ENCODE measurements at places on chromosomes 7 and 10.

- no peak for DNase-seq
These were observed 322.6 kb downstream of the RNLS start for GRCh38 chr10:88260329-88261051.

GRCh38 chr7:24968165-24968564, 11.8 kb downstream of the OSBPL3 start:
- no peak for DNase-seq

DNA sequence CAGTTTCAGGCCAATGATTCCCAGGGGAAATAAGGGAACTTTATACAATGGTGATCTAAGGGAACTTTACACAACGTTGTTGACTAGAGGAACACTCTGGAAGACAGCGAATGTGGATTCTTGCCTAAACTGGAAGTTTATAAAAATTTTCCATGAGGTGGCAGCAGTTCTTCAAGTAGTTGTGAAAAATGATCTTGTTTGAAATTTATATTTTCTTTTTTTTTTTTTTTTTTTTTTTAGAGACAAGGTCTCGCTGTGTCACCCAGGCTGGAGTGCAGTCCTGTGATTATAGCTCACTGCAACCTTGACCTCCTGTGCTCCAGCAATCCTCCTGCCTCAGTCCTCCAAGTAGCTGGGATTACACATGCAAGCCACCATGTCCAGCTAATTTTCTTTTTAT, 32.1 kb upstream of the GTF2I start:
- no peak for DNase-seq

DNA sequence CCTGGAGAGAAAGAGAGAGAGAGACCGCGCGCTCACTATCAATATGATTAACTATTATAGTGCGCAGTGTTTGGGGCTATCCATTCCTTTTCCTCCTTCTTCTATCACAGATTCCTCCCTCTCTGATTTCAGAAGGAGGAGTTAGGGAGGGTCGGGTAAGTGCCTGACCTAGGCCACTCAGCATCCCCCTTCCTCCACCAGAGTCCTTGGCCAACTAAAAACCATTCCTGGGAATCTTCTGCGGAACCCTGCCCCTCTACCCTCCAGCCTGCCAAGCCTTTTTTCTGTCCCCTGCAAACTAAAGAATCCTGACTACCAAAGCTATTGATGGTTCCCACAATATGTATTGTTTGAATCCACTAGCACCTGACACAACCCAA, 256.2 kb upstream of the NFE2L3 start:
- no peak for DNase-seq

DNA sequence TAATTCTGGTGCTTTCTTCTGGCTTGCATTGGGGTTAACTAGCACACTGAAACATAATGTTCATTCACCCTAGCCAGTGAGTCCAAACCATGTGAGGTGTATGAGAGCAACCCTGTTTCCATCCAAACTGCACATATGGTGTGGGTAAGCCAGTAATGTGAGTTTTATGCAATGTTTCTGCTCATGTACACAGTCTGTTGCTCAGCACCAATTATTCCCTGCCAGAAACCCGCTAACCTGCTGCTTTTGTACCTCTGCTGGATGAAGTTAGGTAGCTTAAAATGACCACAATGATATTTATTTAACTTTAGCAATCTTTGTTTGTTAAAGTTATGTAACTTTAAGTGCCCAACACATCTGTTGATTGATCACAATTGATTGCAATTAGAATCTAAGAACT, 93.7 kb upstream of the RPA3 start:
- no peak for DNase-seq

GRCh38 chr7:105205592-105206237, 183.0 kb downstream of the SRPK2 start:
- DNase-seq: no peak

- DNase-seq: peak; percentile 76
These were observed at the start of gene ZNF239 for GRCh38 chr10:43574001-43574892. TSS of gene ZNF239 (minus strand) at chr10:43574616. CDS start at chr10:43558079, 16,537 bp downstream.
